Fibroblast of skin of right biceps (primary cell): ENCODE measurements at places on chromosomes 3 and 15.

DNA sequence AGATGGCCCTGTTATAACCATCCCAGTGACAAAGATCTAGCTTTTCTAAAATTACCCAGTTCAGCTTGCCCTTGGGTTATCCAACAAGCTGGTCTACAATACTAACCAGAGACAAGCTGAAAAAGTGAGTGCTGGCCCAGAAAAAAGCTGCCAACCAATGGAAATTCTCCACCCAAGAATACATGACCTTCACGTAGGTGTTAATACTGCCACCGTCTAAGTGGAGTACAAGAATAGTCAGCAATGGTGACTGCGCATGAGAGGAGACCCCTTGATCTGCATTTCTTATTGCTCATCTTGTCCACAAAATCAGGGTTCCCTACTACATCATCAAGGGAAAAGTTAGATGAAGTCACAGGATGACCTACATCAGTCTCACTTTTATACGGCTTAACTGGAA is 15.8 kb upstream of the PLCH1 start:
- DNase-seq, result no peak

DNA sequence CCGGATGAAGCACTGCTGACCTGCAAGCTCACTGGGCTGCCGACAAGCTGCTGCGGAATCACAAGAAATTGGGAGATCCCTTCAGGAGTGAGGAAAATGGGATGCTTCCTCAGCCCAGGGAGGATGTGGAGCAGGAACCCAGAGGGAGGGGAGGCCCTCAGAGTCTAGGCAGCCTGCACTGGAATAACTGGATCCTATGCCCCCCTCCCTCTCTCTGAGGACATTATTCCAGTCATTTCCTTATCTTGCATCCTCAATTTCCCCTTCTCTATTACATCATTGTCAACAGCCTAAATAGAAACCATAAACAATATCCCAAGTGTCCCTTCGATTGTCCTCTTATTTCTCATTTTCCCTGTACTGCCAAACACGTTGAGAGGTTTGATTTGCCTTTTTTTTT is 169.0 kb downstream of the OPA1 start:
- no peak for DNase-seq

DNA sequence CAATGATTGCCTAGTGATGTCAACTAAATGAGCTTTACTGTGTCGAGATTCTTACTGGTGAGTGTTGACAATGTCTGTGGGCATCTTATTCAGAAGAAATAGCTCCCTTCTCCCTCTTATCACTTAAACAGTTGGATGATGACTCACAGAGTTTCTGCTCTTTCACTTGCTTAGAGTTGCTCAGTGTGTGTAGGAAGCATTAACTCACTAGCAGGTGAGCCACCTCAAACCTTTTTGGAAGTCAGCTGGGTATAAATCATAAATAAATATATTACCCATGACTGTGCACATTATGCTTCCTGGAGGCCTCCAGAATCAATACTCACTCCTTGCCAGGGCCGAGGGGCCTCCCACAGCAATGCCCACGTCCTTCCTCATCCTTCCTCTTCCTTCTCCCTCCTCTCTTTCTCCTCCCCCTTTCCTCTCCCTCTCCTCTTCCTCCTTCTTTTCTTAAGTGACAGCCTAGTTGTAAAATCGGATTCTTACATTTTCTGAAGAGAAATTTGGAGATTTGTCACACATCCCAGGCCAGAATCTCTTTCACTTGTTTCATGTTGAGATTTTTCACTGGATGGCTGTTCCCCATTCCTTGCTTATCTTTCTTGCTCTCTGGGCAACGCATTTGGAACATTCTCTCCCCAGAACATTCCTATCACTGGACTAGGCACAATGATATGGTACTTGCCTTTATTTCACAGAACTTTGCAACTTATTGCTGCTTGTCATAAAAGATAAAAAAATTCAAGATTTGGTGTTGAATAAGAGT is 17.5 kb downstream of the SHC4 start:
- peak; percentile 67 for DNase-seq

- DNase-seq, result no peak
Observed at GRCh38 chr15:50065279-50065678, 53.8 kb downstream of the ATP8B4 start.

- DNase-seq, result no peak
Observed at GRCh38 chr3:123447416-123447748, 1.5 kb downstream of the ADCY5 start.

GRCh38 chr3:192467230-192468140 is 259.9 kb downstream of the FGF12 start:
- DNase-seq, result peak; percentile 31

DNA sequence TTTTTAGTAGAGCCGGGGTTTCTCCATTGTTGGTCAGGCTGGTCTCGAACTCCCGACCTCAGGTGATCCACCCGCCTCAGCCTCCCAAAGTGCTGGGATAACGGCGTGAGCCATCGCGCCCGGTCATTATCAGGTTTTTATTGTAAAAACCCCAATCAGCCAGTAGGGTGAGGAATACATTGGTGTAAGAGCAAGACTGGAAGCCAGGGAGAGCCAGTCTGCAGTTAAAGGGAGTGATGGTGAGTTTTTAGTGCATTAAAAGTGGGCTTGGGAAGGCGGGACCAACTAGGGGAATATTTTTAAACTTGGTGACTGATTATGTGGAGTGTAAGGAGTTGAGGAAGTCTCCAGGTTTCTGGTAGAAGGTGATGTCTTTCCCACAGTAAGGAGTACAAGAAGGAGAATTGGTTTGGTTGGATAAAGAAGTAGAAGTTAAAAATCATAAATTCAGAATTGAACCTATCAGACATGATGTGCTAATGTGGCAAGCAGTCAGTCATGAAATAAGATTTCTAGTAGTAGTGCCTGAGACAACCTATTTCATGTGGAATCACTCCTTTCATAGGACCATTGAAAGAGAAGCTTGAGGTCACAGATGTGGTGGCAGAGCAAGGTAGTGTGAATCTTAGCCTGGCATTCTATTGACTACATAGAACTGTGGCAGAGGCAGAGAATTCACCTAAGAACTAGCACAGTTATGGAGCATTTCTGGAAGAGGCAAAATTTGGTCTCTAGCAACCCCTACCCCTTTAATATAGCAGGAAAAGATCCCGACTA is 2.4 kb upstream of the DCBLD2 start:
- DNase-seq, result no peak

GRCh38 chr15:58476525-58477162 is 44.9 kb downstream of the LIPC start:
- DNase-seq, result no peak

DNA sequence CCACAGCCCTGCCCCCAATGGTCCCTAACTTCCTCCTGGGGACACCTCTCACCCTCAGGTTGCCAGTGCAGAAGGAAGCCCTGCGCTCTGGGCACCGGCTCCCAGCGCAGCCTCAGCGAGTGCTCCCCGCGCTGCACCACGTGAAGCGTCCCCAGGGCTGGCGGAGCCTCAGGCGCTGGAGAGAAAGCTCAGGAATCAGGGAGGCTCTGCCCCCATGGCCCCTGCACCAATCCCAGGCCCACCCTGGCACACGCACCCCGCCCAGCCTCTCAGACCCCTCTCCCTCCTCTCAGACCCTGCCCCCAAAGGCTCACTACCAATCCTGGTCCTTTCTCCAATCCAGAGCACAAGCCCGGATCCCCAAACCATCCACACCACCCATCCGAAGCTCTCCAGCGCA is 6.9 kb downstream of the COL7A1 start:
- DNase-seq, result no peak

DNA sequence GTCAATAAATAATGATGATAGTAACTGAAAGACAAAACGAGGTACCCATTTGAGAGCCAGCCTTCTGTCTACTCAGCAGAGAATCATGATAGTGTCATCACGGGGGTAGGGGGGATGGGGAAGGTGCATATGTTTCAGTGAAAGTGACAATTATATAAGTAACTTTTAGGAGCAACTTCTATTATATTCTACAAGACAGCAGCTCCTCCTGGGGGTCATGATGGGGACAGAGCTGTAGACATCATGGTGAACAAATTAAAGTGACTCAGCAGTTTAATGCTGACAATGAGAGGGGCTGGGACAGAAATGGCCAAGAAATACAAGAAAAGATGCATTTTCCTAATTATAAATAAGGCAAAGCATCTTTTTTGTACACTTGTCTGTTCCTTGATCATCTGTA is 11.8 kb downstream of the CAPN3 start:
- DNase-seq, result peak; percentile 47

DNA sequence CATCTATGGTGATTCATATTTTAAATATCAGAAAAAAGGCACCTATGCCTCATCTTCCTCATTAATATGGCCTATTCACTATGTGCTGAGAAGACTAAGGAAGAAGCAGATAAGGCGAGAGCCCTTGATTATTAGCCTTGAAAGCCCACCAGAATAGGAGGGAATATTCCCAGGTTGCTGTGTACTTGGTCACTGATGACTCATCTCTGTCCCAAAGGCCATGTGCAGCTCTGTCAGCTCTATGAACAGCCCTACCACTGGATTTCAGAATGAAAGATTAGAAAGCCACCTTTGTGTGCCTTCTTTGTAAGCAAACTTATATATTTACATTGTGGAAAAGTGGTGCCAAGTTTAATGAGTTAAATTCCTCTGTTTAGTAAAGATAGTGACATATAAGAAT is 211.5 kb downstream of the NFKBIZ start:
- DNase-seq, result no peak

GRCh38 chr15:95822961-95823360 is 507.5 kb upstream of the NR2F2 start:
- DNase-seq, result no peak

DNA sequence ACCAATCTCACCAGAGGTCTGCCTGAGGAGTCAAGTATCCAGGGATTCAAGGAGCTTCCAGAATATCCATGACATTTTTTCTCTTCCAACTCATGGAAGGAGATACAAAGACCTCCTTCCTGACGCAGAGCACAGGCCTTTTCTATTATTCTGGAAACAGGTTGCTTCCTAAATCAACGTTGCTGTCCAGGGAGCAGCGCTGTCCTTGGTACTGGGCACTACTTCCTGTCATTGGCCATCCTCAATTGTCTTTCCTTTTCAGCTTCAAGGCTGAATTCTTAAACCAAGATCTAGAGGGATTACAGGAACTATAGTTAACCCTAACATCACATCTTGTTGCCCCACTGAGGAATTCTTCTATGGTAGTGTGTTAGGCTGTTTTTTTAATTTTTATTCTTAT is 50.4 kb upstream of the TBC1D21 start:
- peak; percentile 31 for DNase-seq

DNA sequence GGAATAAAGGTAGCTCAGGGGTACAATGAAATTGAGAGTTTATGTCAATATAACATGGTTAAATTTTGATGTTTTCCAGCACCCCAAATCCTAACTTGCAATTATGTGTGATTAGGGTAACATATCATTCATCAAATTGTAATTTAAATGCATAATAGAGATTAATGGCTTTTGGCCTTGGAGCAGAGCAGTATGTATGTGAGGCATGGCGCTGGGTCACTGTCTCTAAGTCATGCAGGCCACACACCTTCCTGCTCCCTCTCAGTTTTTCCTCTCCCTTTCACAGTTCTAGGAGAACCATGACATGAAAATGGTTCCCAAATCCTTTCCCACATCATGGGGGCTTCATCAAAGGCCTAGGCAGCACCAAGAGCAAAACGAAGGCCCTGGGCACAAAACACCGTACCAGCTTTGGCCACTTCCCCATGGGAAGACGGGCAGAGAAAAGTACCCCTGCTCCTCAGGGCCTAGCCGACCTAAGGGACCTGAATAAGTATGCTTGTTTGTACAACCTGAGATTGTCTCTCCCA is 3.9 kb upstream of the SRP14 start:
- DNase-seq, result no peak

DNA sequence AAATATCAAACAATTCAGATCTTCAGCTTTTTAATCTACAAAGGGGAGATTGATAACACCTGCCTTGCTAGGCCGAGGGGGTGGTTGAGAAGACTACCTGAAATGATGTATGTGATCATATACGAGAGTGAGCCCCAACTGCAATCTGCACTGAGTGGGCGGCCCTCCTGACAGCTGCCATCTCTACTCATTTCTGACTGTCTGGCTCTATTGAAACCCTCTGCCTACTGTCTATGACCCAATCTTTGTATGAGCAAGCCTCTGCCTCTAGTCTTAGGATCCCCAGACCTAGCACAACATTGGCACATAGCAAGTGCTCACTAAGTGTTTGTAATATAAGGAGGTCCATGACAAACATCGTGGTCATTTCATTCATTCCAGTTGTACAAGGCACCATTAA is 144.4 kb upstream of the NR2F2 start:
- no peak for DNase-seq

DNA sequence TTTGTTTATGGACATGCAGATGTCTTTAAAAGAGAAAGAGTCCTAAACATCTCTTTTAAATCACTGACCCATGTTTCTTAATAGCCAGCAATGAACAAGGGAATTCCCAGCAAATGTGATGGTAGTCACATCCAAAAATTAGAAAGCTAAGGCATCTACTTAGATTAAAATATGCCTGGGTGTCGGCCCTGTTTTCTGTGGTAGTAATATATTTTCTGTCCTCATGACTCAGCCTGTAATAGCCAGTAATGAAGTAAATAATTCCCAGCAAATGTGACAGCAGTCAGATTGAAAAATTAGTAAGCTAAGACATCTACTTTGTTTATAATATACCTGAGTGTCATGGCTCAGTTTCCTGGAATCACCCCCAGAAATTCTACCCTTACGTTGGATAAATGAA is 60.6 kb upstream of the MYRIP start:
- DNase-seq, result no peak

DNA sequence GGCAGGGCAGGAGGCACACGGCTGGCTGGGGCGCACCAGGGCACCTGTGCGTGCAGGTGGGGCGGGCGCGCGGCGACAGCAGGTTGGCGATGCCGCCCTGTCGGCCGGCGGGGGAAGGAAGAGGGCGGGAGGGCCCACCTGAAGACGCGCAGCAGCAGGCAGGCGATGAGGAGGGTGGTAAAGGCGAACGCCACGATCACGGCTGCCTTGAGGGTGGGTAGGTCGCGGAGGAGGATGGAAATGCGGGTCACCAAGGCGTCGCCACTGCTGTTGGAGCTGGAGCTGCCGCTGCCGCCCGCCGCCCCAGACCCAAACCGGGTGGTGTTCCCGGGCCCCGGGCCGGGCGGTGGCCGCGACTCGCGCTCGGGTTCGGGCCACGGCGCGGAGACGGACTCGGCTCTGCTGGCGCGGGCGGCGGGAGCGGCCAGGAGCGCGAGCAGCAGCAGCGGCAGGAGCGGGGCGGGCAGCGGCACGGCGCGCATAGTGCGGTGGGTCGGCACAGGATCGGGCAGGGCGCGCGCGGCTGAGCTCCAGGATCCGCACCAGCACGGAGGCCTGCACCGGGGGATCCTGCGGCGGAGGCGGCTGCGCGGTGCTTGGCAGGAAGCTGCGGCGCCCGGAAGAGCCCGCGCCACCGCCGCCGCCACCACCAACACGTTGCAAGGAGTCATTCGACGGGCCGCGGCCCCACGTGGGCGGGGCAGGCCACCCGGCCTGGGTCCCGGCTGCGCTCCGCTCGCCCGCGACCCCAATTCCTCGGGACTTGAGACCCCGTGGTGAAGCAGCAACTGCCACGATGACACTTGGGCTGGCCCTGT is at the start of gene FAM174B:
Gene FAM174B (minus strand): TSS at position 598 of the 818 bp plus-strand sequence.
- DNase-seq, result peak; percentile 57
